ENCODE measurements at places on chromosomes 1 and 21.

- no peak for DNase-seq
These were observed 1.1 kb downstream of the ZMYM1 start for GRCh38 chr1:35080171-35080854.

DNA sequence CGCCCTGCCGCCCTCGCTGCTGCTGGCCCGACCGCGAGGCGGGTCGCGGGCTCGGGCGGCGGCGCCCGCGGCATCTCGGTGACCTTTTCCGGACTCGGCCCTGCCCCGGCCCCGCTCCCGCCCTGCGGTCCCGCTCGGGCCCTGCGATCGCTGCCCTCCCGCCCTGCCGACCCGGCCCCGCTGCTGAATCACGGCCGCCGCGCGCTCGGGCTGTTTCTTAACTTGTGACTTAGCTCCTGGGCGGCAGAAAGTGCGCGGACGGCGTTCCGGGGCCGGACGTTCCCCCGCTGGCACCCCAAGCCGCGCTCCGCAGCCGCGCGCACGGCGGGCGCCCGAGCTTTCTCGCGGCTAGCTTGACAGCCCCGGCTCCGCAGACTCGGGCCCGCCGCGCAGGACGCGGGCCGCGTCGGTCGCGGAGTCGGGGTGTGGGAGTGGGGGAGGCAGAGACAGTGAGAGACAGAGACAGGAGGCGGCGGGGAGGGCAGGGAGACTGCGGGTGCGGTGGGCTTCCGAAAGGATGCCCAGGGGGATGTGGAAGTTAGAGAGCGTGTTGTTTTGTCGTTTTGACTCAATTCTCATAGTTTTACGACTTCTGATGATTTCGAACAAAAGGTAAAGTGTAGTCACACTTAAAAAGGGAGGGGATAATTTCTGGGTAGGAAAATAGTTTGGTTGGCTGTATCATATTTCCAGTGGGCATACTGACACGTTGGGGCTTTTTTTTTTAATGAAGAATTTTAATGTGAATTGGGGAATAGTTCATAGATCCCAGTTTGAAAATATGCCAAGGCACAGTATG lies 49.8 kb downstream of the PRDM2 start:
- DNase-seq, result no peak

- no peak for DNase-seq
These were observed 71.7 kb downstream of the NRIP1 start for GRCh38 chr21:14993115-14993514.

DNA sequence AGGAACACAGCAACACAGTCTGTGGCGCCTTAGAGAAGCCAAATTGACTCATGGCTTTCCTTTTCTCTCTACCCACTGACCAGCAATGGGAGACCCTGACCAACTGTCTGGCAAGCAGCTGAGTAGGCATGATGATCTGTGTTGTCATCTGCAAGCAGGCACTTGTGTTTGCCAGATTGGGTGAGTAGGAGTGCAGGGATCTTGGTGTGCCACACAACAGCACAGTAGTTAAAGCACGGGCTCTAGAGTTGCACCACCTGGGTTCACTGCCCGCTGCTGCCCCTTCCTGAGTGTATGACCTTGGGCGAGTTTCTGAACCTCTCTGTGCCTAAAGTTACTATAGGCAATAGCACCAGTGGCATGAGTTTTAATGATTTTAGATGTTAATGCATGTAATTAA lies 95.7 kb upstream of the CD53 start:
- DNase-seq, result no peak

DNA sequence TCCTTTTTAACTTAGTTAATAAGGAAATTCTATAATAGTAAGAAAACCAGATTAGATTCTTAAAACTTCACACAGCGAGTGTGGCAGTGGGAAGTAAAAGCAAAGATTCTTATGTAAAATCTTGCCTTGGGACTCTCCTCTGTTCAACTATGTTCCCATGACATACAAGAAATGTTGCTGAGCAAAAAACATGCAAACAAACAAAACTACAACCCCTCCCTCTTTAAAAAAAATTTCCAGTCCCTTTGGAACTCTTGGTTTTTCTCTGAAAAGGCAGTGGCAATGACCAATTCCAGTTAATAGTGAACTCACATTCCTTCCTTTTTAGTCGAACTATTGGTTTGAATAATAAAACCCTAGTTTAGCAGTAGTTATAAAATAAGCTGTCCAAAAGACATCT lies 453.1 kb upstream of the ZRANB2 start:
- DNase-seq, result no peak

DNA sequence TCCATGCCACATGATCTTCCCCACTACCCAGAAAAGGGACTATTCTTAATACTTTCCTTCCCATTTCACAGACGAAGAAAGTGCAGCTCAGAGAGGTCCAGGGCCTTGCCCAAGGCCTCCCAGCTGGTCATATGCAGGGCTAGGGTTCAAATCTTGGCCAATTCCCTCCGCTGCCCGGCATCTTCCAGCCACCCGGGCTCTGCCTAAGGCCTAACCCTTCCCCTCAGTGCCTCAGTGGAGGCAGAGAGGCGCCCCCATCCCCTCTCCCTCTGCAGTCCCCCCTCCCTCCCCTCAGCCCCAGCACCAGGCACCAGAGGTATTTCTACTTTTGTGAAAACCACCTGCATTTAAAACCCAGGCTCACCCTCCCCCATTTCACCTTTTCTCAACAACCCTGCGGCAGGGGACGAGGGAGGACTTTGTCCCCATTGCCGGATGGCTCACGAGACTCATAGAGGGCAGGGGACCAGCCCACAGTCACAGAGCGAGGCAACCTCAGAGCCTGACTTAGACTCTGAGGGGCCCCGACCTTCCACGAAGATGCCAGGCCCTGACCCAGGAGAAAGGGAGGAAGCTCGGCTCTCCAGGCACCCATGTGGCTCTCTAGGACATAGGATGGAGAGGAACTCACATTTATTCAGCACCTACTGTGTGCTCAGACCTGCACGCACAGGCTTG lies 12.3 kb downstream of the LAPTM5 start:
- no peak for DNase-seq

GRCh38 chr1:215600258-215600792 lies 33.2 kb downstream of the KCTD3 start:
- no peak for DNase-seq

DNA sequence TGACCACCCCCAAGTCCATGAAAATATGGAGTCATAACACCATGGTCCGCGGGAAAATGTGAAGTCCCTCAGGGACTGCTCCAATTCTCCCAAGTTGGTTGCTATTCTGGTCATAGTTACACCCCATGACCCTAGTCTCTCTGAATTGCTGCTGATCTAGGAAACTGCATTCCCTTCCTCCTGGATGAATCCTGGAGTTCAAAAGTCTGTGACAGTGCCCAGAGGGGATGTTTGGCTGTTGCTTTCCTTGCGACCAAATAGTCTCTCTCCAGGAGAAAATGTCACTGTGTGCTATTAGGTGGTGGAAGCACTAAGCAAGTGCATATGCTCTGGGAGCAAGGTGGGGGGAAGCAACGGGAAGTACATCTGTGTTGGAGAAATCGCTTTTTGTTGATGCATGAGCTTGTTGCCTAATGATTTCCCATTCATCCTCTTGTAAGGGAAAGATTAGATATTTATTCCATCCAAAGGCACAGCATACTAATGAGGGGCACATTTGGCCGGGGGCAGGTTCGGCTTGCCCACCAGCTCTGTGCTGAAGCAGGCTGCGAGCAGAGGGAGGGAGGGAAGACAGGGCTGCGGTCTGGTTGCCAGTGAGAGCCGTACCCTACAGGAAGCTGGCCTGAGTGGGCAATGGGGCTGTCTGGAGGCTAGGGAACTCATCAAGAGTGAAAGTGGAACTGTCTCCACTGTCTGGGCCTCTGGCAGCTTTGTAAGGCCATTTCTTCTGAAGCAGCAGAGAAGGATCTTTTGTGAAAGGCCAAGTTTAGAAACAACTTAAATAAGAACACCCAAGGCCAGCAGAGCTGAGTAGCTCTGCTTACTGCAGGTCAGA lies 27.2 kb downstream of the SYT6 start:
- no peak for DNase-seq

GRCh38 chr1:30919025-30919881 lies 10.7 kb upstream of the SDC3 start:
- no peak for DNase-seq

- DNase-seq, result no peak
These were observed 146.9 kb downstream of the RWDD3 start for GRCh38 chr1:95380909-95381308.

DNA sequence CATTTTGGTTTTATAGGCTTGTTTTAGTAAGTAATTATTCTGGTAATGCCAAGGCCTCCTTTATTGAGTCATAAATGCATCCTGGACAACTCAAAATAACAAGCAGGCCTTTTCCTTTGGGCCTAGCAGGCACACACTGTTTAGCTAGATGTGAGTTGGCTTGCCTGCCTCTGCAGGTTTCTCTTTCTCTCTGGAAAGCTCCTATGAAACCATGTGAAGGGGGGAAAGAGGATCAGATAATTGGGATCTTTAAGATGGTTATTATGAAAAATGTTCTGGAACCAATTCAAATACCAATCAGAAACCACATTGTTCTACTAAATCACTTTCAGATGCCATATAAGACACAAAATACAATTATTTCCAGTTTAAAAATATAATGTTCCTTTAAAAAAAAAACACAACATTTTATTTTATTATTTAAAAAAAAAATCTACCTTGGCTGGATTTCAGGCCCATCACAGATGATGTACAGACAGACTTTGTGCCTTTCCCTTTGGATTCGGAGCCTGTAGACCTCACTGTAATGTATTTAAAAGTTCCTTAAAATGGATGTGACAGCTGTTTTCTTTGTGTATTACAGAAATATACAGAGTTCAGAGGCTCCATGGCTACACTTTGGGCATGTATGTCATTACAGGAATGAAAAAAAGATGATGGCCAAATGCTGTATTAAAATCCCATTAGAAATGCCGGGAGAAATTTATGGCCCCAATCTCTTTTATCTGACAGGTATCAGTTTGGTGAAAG lies 80.2 kb downstream of the NTMT2 start:
- DNase-seq, result no peak

GRCh38 chr21:15401331-15401730 lies 328.5 kb upstream of the USP25 start:
- no peak for DNase-seq

DNA sequence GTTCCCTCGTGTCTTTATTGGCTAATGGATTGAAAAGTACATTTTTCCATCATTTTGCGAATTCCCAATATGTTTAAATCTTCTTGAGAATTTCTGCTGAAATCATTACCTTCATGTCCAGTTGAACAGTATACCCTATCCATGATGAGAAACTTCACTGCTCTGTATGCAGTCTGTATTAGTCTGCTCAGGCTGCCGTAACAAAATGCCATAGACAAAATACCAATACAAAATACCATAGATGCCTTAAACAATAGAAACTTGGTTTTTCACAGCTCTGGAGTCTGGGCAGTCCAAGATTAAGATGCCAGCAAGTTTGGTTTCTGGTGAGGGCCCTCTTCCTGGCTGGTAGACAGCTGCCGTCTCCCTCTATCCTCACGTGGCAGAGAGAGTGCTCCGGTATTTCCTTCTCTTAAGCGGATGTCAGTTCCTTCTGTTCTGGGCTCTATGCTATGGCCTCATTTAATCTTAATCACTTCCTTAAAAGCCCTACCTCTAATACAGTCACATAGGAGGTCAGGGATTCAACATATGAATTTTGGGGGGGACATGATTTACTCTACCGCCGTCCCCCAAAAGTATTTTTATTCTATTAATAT lies 27.0 kb downstream of the CXADR start:
- no peak for DNase-seq

DNA sequence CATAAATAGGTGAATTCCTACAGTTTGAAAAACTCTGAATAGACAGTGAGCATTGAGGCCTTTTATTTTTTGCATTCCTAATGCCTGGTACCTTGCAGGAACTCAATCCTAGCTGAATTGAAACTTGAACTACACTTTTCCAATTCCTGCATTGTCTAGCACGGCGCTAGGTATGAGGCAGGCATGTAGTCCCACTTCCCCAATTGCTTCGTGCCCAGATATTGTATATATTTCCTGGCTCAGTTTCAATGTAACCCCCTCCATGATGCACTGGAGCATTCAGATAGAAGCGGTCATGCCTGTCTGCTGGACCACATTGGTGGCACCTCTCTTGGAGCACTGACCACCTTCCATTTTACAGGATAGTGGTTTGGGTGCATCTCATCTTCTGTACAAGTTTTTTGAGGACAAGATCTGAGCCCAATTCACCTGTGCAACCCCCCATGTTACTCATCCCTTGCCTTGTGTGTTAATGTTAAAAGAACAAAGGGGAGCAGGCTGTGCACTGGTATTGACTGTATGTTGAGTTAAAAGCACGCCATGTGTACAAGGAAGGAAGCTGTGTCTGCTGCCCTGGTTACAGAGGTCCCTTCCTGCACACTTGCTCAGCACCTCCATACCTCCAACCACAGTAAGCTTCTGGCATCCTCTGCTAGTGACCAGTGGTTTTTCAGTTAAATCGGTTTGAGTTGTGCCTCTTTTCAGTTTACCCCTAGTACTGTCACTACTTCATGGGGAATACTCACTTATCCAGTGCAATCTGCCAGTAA lies 10.0 kb upstream of the RAB7B start:
- DNase-seq, result no peak

DNA sequence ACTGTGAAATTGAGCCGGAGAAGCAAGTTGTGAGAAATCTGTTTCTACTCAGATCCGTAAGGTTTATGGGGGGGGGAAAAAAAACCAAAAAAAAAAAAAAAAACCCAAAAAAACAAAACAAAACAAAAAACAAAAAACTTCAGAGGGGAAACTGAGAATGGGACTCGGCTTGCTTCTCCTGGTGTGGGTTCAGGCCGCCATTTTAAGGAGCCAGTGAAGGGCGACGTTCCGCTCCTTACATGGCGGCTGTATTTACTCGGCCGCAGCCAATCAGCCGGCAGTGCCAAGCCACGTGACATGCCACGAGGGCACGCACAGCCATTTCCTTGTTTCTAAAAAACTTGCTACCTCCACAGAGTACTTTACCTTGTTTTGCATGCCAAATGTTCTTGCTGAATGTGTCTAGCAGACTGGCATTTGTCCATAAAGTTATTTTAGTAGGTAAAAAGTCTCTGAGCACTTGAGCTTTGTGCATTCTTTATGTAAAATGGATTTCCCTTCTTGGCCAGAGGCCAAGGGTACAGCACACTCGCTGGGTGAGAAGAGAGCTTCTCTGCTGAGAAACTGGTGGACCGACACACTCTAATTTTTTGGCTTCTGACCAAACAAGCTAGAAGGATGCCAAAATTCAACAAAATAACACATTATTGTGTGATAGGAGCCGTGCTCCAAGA lies 101.8 kb downstream of the NFIA start:
- DNase-seq, result no peak

- no peak for DNase-seq
These were observed 9.5 kb downstream of the ATP1B1 start for GRCh38 chr1:169115891-169116585.

DNA sequence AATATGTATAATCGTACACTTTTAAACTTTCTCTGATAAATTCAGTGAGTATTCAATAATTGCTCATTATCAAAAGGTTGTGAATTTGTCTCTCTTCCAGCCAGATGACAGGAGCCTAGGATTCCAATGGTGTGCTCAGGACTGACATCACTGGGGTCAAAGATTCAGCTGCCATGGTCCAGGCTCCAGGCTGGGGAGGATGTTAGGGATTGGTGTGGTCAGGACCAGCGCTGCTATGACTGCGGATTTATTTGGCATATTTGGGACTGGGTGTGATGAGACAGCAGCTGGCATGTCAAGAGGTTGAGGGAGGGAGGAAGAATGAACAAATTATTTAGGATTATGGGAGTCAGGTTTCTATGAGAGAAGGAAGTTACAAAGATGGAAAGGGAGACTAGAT lies 48.2 kb upstream of the ABCA4 start:
- DNase-seq, result no peak
